ENCODE measurements at places on chromosomes 11 and 22.

- DNase-seq, result no peak
Observed at GRCh38 chr11:95108671-95109551, 19.3 kb downstream of the ENDOD1 start.

GRCh38 chr11:32087597-32087996 lies 3.3 kb upstream of the RCN1 start:
- DNase-seq, result no peak

DNA sequence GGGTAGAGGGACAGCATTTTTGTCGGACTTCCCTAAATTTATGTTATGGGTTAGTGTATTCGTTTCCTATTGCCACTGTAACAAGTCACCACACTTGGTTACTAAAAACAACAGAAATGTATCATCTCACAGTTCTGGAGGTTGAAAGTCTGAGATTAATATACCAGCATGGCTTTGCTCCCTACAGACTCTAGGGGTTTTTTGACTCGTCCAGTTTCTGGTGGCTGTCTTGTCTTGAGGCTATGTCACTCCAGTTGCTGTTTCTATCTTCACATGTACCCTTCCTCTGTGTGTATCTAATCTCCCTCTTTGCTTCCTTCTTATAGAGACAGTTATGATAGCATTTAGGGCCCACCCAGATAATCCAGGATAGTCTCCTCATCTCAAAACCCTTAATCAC lies 9.1 kb upstream of the CCDC179 start:
- DNase-seq, result no peak

DNA sequence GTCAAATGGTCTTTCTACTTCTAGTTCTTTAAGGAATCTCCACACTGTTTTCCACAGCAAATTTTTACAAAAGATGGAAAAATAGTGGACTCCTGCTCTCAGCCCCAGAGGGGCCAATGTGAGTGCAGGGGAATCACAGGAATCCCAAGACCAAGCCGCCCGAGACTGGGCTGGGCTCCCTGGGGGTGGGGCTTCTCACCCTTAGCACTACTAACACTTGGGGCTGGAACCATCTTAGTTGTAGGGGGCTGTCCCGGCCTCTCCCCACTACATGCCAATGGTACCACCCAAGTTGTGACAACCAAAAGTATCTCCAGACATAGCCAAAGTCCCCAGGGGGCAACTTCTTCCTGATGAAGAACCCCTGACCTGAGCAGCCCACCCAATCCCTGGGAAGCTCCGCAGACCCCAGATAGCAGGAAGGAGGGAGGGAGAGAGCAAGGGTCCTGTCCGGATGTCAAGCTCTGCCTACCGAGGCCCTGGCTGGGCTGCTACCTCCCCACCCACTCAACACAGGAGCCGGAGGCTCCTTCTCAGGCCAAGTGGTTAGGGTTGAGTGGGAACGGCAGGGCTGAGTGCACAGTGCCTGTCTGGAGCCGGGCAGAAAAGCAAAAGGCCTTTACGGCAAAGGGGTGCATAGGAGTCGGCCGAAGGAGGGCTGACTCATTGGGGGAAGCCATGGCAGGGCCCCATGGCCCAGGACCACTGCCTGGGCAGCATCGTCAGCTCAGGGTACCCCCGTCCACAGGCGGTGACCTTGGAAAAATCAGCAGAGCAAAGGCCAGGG lies 122.5 kb upstream of the FGF3 start:
- DNase-seq, result no peak

DNA sequence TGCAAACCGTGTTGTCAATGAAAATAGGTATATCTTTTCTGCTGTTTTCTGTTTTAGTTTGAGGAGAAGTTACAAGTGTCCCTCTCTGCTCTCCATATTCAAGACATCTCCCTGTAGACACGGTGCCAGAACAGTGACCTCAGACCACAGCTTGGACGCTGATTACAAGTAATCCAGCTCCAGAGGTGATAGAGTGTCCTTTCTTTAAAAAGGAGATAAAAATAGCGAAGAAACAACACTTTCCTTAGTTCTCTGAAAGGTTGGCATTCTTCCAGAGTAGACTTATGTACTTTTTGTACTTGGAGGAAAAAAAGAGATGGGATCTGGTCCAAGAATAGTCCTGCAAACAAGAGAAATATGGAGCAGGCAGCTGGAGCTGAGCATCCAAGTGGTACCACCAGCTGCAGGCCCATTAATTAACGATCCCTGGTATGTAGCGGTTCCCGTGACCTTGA lies 43.0 kb upstream of the WT1 start:
- no peak for DNase-seq

All from glomerular endothelial cell (primary cell).